CD8-positive, alpha-beta memory T cell (primary cell): ENCODE measurements at places on chromosomes 12 and 14. TPM values are rescaled to one million over a fixed set of nuclear protein-coding genes. Genes with fewer than 3 reads are reported as not detected.

P2RX2 gene
- polyA plus RNA-seq = not detected

SMCO2 gene
- not detected for polyA plus RNA-seq

CD163L1 gene
- polyA plus RNA-seq = not detected

NPFF gene
- polyA plus RNA-seq = not detected

TMEM30B gene
- polyA plus RNA-seq = 6.5 TPM

ACOT6 gene
- polyA plus RNA-seq = not detected

EMC9 gene
- polyA plus RNA-seq = 15.0 TPM

TAS2R31 gene
- polyA plus RNA-seq = not detected

TC2N gene
- 228 TPM for polyA plus RNA-seq

OTX2 gene
- polyA plus RNA-seq = not detected

PRH1 gene
- 7.3 TPM for polyA plus RNA-seq

DPPA3 gene
- polyA plus RNA-seq = not detected

HOXC5 gene
- polyA plus RNA-seq = not detected

KIF5A gene
- 0.12 TPM for polyA plus RNA-seq

APPL2 gene
- polyA plus RNA-seq = 14.4 TPM

TEX52 gene
- not detected for polyA plus RNA-seq

CRACR2A gene
- polyA plus RNA-seq = 23.3 TPM

CPSF2 gene
- polyA plus RNA-seq = 29.5 TPM

TMEM132C gene
- polyA plus RNA-seq = not detected

ENO2 gene
- 36.4 TPM for polyA plus RNA-seq

TEAD4 gene
- not detected for polyA plus RNA-seq

IL22 gene
- not detected for polyA plus RNA-seq

RPGRIP1 gene
- not detected for polyA plus RNA-seq

FAM161B gene
- polyA plus RNA-seq = 3.3 TPM

ACOT4 gene
- 5.0 TPM for polyA plus RNA-seq

SLC35F4 gene
- polyA plus RNA-seq = not detected

CIDEB gene
- polyA plus RNA-seq = 27.5 TPM

PRR13 gene
- 602 TPM for polyA plus RNA-seq

RTL1 gene
- polyA plus RNA-seq = not detected

FAM90A1 gene
- polyA plus RNA-seq = 0.12 TPM

ZNF891 gene
- polyA plus RNA-seq = 0.69 TPM

CTDSP2 gene
- polyA plus RNA-seq = 55.0 TPM

TUNAR gene
- polyA plus RNA-seq = not detected

CCDC196 gene
- not detected for polyA plus RNA-seq

PROX2 gene
- not detected for polyA plus RNA-seq

KRT6B gene
- polyA plus RNA-seq = not detected

PCK2 gene
- polyA plus RNA-seq = 16.9 TPM

TDP1 gene
- polyA plus RNA-seq = 38.7 TPM

TNS2 gene
- 0.35 TPM for polyA plus RNA-seq

PLEKHG7 gene
- not detected for polyA plus RNA-seq

MIPOL1 gene
- not detected for polyA plus RNA-seq

ACSM4 gene
- polyA plus RNA-seq = not detected

NTS gene
- not detected for polyA plus RNA-seq

WIF1 gene
- not detected for polyA plus RNA-seq

MORN3 gene
- 6.5 TPM for polyA plus RNA-seq

LTBP2 gene
- 0.83 TPM for polyA plus RNA-seq

FSCB gene
- polyA plus RNA-seq = not detected

RD3L gene
- polyA plus RNA-seq = not detected
